ENCODE measurements at places on chromosomes 7 and 10.

DNA sequence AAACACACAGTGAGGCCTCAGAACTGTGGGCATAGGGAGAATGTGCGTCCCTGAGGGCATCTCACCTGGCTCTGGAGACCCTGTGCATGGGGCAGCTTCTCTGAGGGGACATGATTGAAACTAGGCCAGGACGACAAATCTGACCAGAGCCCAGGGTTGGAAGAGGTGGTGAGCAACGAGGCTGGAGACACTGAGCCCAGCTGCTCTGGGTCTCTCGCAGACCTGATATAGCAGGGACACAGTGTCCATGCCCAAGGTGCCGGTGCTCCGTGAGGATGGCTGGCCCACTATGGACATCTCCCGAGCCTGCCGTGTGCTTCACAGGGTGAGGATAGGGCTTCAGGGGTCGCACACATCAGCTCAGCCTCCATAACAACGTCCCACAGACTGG lies 49.3 kb upstream of the INSIG1 start:
- no peak for DNase-seq

DNA sequence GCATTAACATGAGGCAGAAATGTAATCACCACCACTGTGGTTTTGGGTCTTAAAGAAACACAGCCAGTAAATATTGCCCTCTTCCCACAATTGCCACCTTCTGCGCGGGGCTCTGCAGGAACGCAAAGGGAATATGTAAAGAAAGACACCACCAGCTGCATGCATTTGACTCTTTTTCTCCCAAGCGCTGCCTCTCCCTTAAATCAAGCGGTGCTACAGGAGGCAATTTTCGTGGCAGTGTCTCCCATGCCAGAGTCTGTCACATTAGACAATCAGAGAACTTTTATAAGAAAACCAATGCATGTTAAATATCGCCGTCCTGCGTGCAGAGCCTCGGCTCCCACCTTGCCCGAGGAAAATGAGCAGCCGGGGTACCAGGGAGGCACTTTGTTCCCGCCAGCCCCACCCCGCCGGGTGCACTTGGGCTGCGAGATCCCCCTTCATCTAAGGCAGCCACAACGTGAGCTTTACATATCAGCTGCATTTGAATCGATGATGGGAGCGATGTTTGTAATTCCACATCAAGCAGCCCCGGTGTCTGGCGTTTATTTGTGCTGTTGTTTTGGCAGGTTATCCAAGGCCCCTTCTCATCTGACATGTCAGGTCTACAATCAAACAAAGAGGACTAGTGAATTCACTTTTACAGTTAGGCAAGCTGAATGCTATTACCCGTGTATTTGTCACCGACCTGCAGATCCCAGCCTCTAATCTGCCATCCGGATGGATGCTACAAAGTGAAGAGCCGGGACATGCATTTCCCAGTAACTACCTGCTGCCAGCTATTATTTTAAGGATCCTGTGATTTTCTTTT lies 72.3 kb upstream of the MGMT start:
- DNase-seq = no peak

DNA sequence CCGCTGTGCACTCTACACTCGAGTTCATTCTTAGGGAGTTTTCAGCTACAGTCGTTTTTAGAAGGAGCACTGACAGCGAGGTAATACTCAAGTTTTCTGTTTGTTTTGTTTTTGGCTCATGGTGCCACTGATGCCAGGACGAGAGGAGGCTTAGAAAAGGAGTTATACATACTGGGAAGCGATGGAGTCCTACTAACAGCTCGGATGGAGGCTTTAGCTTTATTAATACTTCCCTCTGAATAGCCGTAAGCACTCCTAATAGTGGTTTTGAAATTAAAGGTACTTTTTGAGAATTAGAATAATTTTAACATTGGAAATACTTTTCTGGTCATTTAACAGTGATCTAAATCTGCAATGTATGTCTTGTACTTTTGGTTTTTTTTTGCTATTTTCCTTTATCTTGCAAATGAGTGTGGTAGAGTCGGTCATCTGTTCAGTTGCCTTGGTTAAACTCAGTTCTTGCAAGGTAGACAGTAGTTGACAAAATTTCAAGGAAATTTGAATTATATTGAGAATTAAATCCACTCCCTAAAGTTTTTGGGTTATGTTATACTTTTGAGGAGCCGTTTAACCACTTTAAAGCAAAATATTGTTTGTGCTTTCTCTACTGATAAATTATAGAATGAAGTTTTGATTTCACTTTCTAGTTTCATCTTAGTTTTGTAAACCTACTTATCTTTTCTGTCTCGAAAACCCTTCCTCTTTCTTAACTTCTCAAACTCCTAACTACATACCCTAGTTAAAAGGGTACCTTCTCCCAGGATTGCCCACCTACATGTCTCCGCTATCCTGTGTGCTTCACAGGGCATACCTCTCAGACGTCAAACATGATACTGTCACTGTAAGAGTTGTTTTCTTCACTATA lies 1.5 kb downstream of the HBP1 start:
- no peak for DNase-seq

DNA sequence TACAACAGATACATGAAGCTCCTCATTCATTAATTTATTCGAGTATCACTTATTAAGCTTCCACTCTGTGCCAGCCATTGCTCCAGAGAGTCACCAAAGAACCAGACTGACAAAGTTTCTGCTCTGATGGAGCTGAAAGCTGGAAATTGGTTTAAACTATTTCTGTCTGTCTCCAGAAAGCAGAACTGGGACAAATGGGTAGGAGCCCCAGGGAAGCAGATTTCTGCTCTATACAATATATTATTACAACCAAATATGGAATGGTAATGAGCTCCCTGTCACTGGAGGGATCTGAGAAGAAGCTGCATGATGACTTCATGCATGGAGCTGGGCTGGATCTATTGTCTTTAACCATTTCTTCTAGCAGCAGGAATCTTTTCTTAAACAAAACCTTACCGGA lies 165.4 kb upstream of the ADO start:
- DNase-seq = no peak

DNA sequence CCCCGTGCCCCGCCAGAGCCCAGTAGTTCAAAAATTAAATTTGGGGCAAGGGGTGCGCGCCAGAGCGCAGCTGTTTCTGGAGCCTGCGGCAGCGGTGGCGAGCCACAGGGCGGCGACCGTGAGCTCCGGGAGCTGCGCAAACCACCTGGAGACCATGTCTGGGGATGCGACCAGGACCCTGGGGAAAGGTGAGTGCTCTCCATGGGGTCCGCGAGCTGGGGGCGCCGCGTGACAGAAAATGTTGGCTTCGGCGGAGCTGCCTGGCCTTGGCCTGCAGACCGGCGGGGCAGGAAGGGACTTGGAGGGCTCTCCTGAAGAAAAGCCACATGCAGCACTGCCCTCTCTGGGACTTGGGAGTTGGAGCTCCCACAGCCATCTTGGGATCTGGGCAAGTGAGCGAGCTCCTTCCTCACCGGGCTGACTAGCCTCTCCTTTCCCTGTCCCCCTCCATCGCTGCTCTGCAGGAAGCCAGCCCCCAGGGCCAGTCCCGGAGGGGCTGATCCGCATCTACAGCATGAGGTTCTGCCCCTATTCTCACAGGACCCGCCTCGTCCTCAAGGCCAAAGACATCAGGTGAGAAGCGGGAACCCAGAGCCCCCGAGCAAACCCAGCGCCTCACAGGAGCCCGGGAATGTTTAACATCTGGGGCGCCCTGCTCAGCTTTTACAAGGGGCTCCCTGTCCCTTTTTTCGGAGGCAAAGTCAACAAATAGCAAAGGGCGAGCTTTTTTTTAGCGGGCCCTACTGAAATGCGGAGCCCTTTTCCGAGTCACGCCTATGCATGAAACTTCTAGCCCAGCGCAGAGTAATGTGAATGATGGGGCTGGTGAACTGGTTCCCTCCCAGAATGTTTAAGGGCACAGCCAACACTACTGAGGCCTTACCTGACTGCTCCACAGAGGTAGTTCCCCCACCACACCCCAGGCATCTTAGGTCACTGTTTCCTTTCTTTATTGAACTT lies 6.1 kb downstream of the GSTO2 start:
- no peak for DNase-seq

- DNase-seq = no peak
Observed at GRCh38 chr10:123836418-123837145, 55.0 kb downstream of the CPXM2 start.

- DNase-seq = no peak
Observed at GRCh38 chr7:147308539-147308938, 1191.9 kb downstream of the CNTNAP2 start.

- no peak for DNase-seq
Observed at GRCh38 chr10:27687743-27688142, 57.9 kb downstream of the MKX start.

GRCh38 chr7:920351-921070 lies 34.0 kb downstream of the ADAP1 start:
- DNase-seq = no peak

GRCh38 chr7:70527520-70528115 lies 604.3 kb upstream of the GALNT17 start:
- no peak for DNase-seq

DNA sequence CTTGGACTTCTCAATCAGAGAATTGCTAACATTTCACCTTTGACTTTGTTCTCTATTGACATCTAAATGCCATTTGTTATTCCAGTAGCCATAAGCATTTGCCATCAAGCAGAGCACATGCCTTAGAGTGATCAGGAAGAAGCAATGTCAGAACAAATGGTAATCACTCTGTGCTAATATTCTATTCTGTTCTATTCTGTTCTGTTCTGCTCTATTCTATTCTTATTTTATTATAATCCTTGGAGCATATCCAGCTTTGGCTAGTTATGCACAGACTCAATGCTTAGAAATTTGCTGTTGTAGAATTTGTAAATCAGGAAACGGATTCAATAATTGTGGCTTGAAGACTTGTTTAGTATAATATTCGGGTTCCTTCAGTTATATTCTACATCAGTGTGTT lies 175.4 kb downstream of the EXOC4 start:
- no peak for DNase-seq

DNA sequence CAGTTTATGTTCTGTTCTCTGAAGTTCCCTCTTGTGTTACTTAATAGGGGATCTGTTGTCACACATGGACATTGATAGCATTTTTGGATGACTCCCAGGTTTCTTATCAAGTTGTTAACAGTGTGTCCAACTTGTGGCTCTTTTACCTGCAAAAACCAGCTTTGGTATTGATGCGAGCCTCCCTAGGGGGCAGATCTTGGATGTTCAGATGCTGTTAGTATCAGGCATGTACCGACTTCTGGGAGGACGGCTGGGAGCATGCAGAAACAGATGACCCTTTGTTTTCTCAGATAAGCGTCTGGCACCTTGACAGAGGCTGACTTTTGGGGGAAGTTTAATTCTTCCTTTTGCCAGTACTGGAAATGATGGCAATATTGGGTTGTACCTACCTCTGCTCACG lies 2.2 kb downstream of the PLPP4 start:
- DNase-seq = no peak

GRCh38 chr7:39547336-39547735 lies 18.9 kb upstream of the YAE1 start:
- no peak for DNase-seq

DNA sequence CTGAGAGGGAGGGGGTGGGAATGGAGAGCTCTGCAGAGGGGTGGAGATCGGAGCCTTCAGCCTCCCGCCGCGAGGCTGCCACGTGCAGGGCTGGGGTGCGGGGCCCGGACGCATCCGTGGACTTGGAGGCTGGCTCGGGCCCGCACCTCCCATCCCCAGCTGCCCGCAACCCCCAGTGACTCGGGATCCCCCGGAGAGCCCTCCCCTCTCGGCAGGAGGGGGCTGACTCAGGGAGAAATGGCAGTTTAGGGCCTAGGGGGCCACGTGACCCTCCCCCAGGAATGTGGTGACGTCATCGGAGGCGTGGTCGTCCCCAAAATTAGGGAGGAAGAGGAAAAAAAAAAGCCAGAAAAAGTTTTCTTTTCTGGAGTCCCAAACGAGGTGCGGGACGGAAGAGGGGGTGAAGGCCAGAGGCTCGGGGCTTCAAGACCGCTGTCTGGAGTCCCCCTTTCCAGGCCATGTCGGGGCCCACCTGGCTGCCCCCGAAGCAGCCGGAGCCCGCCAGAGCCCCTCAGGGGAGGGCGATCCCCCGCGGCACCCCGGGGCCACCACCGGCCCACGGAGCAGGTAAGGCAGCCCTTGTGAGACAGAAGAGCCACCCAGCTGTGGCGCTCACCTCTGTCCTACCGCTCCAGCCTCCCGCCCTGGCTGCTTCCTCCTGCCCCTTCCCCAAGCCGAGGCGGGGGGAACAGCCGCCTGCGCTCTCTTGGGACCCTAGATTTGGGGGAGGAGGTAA lies at the start of gene TRIP6:
Gene TRIP6, plus strand, starts transcription at position 348 of the 736 bp plus-strand sequence. Its CDS starts 111 bp downstream, at position 459.
- no peak for DNase-seq

GRCh38 chr7:3767917-3768777 lies 467.1 kb downstream of the SDK1 start:
- no peak for DNase-seq

DNA sequence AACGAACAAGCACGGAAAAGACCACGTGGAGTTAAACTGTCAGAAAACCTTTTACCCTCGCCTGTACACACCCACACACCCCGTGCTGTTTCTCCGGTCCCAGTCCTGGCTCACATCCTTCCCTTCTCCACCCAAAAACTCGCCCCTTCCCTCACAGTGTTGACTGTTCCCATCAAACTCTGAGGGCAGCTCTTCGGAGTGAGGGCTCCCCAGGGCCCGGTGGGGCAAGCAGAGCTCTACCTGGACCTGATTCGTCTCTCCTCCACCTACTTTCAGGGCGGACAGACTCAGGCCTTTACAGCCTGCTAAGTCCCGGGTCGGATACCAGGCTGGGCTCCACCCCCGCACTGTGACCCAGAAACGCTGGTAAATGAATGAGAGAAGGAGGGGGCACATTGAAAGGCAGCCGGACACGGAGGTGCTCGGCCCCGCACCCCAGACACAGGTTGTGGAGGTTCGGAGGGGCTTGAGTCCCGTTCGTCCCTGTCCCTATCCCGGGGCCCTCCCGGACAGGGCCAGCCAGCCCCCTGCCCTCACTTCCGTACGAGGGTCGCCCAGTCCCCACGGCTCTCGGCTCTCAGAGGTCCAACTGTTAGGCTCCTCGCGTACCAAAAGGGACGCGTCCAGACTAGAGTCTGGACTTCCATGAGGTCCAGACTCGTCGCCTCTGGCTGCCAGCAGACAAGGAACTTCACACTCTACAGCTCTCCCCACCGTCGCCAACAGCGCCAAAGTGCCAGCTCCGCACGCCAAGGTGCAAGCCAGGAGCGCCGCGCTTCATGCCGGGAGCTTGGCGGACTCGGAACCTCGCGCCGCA lies 31.7 kb upstream of the ASL start:
- no peak for DNase-seq

- no peak for DNase-seq
Observed at GRCh38 chr10:83991986-83992753, 147.1 kb upstream of the GHITM start.

DNA sequence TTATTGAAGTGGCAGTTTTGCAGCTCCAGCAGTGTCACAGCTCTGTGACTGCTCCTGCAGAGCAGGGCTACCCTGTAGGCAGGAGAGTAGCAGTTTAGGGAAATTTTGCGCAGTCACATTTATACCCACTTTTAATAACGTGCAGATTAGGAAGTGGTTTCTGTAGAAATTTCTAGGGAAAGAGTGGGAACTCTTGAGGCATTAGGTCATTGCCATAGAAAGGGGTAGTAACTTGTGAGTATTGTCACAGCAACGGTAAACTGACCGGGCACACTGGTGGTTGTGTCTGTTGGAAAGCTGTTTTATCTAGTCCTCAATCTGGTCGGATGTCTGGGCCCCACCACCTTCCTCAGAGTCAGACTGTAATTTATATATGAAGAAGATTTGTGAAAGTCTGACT lies 51.9 kb downstream of the CDC14C start:
- no peak for DNase-seq

GRCh38 chr10:26821699-26822570 lies 38.8 kb downstream of the ABI1 start:
- DNase-seq = no peak

- DNase-seq = no peak
Observed at GRCh38 chr7:98613601-98614425, 3.3 kb upstream of the NPTX2 start.

- no peak for DNase-seq
Observed at GRCh38 chr7:135282561-135283254, 49.1 kb downstream of the STRA8 start.

- no peak for DNase-seq
Observed at GRCh38 chr10:48447356-48448215, 141.1 kb downstream of the MAPK8 start.
